Caki2 (cell line): ENCODE measurements at places on chromosomes 16 and 17.

- DNase-seq, result peak; percentile 75
Measured at GRCh38 chr17:78168903-78169793, 767 bp downstream of the SYNGR2 start.

- DNase-seq, result no peak
Measured at GRCh38 chr17:32943647-32944191, 15.8 kb downstream of the TMEM98 start.

- no peak for DNase-seq
Measured at GRCh38 chr16:89641458-89642119, 15.9 kb downstream of the CHMP1A start.

DNA sequence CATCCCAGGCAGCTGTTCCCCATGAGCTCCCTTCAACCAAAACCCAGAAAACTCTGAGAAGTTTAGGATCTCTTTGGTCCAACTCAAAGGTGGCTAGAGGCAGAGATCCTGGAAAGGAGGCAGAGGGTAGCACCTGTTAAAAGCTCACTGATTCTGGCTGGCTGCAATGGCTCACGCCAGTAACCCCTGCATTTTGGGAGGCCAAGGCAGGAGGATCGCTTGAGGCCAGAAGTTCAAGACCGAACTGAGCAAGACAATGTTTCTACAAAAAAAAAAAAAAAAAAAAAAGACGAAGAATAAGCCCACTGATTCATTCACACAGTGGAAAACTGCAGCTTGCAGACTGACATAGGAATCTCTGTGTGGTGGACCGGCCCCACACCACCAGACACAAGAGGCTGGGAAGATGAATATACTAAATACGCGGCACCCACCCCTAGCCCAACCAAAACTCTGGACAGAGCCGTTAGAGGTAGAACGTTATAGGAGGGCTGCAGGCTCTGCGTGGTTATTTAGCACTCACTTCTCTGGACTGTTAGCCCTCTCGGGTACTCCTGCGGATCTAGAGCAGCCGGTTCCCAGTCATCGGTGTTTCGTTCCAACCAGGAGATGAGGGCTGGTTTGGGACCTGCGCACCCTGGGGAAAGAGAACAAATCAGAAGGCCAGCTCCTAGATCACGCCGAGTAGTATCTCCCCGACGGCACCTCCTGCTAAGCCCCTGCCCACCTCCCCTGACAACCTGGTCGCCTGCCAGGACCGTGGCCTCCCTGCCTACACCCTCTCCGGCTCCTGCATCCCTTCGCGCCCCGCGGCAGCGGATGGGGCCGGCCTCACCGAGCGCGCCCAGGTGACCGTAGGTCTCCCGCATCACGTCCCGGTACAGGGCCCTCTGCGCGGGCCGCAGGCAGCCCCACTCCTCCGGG lies 925 bp downstream of the ZNF689 start:
- no peak for DNase-seq

- peak; percentile 98 for DNase-seq
Measured at GRCh38 chr16:22353191-22353919, 21.1 kb downstream of the CDR2 start.

DNA sequence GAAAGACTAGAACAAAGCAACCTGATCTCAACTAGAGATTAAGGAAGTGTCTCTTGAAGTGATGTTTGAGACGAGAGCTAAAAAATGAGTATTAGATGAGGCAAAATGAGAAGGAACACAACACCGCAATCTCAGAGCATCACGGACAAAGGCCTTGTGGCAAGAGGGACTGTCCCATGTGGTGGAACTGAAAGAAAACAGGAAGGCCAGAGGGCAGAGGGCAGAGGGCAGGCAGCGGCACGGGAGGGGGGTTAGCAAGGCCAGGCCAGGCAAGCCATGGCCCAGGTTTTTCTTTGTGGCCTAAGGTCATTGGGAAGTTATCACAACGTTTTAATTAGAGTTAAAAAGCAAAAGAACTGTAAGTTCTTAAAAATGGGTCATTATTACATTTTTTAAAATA lies 22.5 kb downstream of the RPA1 start:
- no peak for DNase-seq

DNA sequence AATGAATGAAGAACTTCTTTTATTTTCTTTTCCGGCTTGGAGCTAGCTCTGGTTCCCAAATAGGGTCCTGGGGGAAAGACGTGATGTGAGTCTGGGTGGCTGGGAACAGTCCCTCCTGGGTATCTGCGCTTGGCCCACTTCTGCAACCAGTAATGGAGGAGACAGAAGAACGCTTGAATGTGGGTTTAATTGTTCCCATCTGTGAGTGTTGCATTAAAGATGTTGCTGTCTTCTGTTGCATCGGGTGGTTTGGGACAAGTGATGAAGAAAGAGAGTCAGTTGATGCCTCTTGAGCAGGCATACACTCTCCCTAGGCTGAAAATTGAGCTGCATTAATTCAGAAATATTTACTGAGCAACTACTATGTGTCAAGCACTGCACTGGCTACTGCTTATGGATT lies 511.1 kb downstream of the CDH13 start:
- no peak for DNase-seq

GRCh38 chr17:4327606-4328005 lies 38.9 kb downstream of the UBE2G1 start:
- DNase-seq, result peak; percentile 62

DNA sequence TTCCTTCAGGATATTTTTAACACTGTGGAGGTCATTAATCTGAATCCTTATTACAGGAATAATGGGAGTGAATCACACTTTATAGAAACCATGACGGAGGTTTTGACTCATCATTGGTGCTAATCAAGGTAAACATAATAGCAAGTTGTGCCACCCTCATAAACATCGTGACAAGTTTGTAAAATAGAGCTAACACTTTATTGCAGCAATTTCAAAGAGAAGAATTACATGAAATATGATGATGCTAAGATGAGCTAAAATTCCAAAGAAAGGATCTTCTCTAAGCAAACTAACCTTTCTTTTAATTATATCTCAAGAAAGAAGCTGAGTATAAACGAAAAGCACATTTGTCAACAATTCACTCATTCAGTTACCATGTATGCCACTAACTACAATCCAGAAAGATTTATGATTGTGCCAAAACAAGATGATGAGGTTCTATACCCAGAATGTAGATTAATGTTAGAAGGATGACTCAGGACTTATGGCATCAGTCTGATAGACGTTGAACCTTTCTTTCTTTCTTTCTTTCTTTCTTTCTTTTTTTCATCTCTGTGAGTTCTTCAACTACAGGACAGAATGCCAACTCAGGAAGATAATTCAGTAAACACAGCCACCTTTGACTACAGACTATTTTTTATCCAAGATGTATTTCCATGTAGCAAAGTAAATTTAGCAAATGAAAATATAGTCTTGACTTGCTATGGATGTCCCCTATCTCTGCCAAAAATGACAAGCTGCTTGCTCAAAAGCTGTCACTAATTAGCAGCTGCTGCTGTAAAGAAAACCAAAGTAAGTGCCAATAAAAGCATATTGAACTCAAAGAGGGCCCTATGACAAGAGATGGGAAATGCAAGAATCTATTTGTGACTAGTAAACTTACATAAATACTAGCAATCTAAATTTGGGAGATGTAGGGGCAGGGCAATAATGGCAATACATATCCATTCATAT lies 23.3 kb downstream of the STAT5B start:
- DNase-seq, result no peak

DNA sequence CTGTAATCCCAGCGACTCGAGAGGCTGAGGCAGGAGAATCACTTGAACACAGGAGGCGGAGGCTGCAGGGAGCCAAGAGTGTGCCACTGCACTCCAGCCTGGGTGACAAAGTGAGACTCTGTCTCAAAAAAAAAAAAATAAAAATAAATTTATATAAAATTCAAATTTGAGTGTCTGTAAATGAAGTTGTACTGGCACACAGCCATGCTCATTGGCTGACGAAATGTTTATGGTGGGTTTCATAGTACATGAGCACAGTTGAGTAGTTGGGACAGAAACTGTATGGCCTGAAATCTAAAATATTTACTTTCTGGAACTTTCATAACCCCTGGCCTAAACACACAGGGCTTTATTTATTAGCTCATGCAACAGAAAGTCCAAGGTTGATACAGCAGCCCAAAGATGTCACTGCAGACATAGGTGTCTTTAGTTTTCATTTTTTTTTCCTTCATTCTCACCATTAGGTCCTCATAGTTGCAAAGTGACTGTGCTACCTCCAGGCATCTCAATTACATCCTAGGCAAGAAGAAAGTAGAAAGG lies 355.3 kb downstream of the SLC39A11 start:
- no peak for DNase-seq

- no peak for DNase-seq
Measured at GRCh38 chr17:67312265-67312664, 54.1 kb downstream of the PSMD12 start.

GRCh38 chr16:85735225-85735635 lies 15.7 kb downstream of the C16orf74 start:
- no peak for DNase-seq

GRCh38 chr16:77759201-77759600 lies 29.2 kb upstream of the VAT1L start:
- no peak for DNase-seq

GRCh38 chr17:36598951-36599401 lies 2.4 kb upstream of the MRM1 start:
- DNase-seq, result no peak

DNA sequence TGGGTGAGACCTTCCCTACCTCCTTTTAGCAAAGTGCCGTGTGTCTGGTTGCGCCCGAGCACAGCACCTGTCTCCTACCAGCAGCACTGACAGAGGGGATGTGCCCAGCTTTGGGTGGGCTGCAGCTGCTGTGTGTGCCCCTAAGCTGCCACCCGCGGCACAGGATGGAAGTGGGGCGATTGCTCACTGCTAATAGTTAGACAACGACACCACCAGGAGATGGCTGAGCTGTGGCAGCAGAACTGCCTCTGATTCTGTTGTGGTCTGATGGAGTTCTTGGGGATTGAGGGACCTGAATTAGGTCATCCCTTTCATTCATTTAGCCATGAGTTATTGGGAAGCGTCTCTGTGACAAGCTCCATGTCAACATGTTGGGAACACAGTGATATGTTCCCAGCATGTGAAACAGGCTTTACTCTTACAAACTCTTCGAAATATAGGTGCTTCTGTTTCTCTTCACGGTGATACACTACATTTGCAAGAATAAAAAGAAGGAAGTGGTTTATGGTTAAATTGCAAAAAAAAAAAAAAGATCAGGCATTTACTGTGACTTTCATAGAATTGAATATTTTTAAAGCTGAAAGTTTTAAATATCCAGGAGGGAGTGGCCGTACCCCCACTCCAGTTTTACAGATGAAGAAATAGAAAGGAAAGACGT lies 184.4 kb downstream of the MAF start:
- no peak for DNase-seq

DNA sequence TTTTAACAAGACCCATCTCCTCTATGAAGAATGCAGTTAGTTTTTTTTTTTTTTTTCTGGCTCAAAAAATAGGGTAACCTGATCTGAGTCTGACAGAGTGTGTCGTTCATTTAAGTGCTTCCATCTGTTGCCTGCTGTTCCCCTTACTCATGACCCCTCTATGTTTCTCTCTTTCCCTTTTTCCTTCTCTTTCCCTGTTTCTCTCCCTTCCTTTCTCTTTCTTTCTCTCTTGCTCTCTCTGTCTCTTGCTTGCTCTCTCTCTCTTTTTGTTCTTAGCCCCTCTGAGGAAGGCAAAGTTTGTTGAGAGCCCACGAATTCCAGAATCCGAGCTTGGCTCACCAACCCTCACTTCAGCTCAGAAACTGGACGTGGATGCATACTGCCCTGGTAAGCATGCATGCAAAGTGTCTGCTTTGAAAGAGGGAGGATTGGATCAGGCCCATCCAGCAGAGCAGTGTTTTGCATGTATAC lies 185.0 kb downstream of the TANC2 start:
- DNase-seq, result no peak

GRCh38 chr17:75516619-75517296 lies 430 bp downstream of the TSEN54 start:
- DNase-seq, result no peak

- no peak for DNase-seq
Measured at GRCh38 chr16:84378567-84378966, 10.2 kb downstream of the ATP2C2 start.

GRCh38 chr16:49883076-49884014 lies 27.4 kb upstream of the ZNF423 start:
- no peak for DNase-seq

- no peak for DNase-seq
Measured at GRCh38 chr17:65595071-65595656, 33.7 kb upstream of the AXIN2 start.

GRCh38 chr17:2034806-2035540 lies 5.0 kb downstream of the DPH1 start:
- no peak for DNase-seq

- DNase-seq, result no peak
Measured at GRCh38 chr17:2964370-2964769, 99.0 kb downstream of the OR1D5 start.

- DNase-seq, result no peak
Measured at GRCh38 chr16:85752511-85753420, 1.9 kb upstream of the C16orf74 start.

DNA sequence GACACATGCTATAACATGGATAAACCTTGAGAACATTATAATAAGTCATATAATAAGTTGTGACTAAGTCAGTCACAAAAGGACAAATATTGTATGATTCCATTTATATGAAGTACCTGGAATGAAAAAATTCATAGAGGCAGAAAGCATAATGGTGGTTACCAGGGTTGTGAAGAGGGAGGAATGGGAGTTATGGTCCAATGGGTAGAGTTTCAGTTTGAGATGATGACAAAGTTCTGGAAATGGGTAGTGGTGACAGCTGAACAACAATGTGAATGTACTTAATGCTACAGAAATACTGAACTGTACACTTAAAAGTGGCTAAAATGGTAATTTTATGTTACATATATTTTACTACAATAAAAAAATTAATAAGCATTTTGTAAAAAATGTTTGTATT lies 49.7 kb downstream of the MYO1D start:
- no peak for DNase-seq

DNA sequence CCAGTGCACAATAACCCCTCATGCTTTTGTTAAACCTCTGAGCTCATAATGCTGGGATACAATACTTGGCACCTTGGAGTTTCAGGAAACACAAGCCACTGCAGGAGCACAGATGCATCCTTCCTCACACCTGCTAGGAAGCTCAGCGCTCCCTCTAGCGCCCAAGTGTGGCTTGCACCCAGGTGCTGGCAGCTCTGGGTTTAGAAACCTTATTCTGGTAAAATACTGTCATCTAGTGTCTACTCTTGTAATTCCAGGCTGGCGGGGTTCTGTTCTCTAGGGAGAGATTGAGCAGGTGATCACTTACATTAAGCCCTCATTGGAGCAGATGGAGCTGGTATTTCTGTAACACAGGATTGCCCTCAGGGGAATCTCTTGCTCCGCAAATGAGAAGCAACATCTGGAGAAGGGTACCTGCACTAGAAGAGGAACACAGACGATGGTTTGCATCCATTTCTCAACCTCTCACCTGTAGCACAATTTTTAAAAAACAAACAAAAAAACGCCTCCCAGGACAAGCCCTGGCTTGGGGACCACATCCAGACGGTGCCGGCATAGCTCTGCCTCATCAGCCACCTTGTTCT lies 1.5 kb downstream of the CCL1 start:
- DNase-seq, result peak; percentile 82
